Dermis microvascular lymphatic vessel endothelial cell (primary cell): ENCODE measurements at places on chromosomes 6 and 20.

DNA sequence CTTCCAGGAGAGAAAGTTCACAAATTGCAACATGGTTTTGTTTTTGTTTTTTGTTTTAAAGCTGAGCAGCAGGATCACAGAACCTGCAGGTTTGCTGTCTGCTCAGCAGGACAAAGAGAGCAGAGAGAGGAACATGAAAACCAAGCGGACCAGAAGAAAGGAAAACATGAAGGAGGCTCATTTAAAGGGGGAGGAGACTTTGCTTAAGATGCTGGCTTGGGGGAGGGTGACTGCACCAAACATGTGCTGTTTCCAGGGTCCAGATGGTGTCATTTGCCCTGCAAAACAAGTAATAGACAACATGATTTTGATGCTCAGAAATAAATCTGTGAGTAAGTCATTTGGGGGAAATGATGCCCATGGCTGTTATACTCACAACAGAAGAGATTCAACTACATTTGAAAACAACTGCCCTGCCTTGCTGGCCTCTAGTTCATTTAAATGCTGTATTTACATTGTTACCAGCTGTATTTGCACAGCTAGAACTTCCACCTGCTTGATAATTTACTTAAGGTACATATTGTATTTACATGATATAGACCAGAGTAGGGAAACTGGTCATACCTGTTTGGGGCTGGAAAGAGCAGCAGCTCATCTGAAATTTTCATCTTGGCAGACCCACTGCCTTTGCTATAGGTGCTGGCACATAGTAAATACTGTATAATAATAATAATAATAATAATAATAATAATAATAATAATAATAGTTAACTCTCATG lies 32.2 kb upstream of the CHD6 start:
- DNase-seq = no peak

DNA sequence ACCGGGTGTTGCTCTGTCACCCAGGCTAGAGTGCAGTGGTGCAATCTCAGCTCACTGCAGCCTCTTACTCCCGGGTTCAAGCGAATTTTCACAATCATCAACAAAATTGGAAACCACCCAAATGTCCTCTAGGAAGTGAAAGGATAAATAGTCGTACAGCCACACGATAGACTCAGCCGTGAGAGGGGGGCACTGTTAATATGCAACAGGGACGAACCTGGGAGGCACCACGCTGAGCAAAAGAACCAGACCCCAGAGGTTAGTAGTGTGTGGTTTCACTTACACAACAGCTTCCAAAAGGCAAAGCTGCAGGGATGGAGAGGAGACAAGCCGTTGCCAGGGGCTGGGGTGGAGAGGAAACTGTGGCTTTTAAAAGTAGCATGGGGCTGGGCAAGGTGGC lies 30.1 kb upstream of the NTSR1 start:
- no peak for DNase-seq

- no peak for DNase-seq
Observed at GRCh38 chr20:2835331-2835796, 5.1 kb downstream of the PCED1A start.

DNA sequence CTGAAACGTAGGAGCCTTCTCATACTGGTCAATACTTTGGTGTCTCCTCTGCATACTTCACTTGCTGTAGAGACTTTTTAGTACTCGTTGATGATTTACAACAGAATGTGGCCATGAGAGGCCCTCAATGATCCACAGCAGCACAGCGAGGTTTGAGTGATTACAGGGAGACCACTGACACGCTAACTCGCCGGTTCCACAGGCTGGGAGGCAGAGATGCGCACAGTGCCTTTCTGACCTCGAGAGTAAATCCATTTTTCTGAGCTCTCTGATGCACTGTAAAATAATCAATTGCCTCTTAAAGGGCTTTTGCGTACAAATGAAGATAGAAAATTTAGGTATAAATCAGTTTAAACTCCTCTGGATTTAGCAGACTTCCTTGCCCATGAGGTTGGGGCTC lies 56.2 kb upstream of the TBC1D7 start:
- no peak for DNase-seq

- DNase-seq = no peak
Observed at GRCh38 chr6:136510299-136510698, 39.9 kb downstream of the MAP7 start.

GRCh38 chr6:17574866-17575560 lies 25.1 kb upstream of the FAM8A1 start:
- no peak for DNase-seq

GRCh38 chr6:1499777-1500176 lies 109.9 kb upstream of the FOXC1 start:
- no peak for DNase-seq

- DNase-seq = no peak
Observed at GRCh38 chr6:43871933-43872332, 101.9 kb downstream of the VEGFA start.

GRCh38 chr6:166660157-166660688 lies 33.2 kb upstream of the RPS6KA2 start:
- DNase-seq = no peak

DNA sequence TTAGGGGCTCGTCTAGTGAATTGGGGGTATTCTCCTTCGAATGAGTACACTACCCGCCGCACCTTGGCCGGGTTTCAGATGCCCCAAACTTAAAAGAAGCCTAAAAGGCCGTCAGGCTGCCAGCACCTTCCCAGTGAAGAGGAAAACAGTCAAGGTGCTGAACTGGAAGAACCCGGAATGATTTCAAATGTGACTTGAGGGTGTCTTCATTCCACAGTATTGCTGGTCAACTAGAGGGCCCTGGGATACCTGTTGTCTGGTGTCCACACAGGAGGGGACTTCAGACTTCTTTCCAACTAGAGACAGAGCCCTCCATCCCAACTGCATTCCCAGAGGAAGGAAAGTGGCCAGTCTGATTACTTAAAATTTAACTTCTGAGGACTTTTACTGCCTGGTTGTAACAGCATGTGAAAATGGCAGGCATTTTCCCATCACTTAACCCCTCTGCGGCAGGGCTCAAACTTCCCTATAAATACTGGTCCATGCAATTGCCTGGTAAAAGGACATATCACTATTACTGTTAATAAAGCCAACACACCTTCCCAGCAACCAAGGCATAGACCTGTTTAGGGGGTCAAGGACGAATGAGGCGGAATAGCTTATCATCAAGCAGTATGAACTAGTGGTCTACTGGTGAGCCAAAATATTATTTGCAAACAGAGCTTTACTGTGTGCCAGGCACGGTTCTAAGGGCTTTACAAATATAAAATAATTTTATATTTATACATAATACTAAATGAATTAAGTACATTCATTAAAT lies 651 bp upstream of the SAMHD1 start:
- no peak for DNase-seq

DNA sequence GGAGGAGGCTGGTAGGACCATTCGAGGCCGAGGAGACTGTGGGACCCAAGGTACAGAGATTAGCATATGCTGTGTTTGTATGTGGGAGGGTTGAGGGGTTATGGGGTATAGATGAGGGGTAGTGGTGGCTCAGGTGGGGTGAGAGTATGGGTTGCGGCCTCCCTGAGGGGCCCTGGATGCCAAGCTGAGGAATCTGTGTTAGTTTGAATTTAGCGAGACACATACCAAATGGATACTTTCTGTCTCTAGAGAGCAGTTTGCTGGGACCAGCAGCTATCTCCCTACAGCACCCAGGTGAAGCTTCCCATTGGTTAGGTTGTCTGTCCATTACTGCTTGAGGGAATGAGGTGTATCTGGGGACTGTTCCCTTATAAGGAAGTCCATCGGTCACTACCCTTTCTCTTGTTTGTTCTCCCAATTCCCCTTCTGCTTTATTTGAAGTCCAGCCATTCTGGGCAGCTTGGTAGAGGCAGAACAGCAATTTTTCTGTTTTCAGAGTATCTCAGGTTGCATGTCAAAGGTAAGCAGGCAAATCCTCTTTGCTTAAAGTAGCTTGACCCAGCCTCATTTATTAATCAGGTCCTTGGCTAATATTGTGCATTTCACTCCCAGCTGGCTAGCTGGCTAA lies 15.2 kb downstream of the CHMP4B start:
- DNase-seq = no peak

GRCh38 chr6:33985313-33985751 lies 160.6 kb downstream of the GRM4 start:
- DNase-seq = no peak

- DNase-seq = no peak
Observed at GRCh38 chr20:59663513-59664060, 59.2 kb downstream of the PHACTR3 start.

GRCh38 chr6:25842526-25842925 lies 10.7 kb upstream of the SLC17A1 start:
- DNase-seq = no peak

GRCh38 chr6:158023597-158023939 lies 41.9 kb downstream of the SYNJ2 start:
- no peak for DNase-seq

- no peak for DNase-seq
Observed at GRCh38 chr6:39362487-39362865, 40.0 kb upstream of the KCNK16 start.

DNA sequence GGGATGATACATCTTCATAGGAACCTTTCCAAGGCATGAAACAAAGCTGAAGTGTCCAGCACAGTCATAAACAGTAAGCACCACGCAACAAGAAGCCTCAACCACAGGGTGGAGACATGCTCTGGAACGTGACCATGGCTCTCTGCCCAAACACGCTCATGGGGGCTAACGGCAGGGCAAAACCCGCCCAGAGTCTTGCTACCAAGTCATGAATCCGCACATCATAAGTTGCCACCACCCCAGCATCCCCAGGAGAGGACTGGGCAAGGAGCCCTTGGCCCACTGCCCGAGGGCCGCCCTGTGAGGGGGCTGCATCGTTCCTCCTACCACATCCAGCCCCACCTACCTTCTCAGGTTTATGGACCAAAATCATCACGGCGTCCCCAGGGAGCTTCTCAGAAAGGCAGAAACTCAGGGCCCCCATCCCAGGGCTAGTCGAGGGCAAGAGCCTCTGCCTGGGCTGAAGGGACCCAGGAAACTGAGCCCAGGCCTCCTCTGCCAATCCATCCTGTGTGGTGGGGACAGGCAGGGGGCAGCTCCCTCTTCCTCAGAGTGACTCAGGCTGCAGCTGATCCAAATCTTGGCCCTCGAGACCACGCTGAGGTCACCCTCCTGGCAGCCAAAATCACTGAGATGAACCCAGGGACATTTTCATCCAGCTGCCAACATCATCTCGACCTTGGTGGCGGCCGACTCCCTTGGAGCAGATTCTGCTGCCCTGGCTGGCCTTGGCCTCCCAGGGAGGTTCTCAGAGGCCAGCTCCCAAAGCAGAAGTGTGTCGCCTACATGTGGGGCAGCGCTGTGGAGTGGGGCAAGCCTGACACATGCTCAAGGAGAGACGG lies 42.6 kb downstream of the BMP7 start:
- no peak for DNase-seq

DNA sequence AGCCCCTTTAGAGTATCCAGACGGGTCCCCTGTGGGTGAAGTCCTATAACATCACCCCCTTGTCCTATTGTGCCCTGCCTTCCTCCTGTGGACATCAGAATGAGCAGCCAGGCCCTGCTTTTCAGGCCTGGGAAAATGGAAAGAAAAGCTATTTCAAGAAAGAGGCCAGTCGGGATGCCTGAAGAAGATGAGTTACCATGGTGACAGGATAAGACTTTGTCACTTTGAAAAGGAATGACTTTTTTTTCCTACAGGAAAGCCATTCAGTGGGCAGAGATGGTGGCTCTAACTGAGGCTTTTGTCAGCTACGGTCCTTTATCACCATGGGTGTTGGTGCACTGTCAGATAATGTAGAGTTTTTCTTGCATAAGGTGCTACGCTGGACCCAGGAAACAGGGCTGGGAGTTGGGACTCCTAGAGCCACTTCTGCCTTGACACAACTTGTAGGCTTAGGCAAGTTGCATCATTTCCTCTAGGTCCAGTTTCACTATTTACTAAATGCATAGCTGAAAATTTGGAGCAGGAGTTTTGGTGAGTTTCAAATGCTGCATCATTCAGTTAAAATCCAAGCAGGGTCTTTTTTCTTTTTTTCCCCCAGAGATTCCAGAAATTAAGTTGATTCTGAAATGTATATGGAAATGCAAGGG lies 293.6 kb upstream of the PRND start:
- no peak for DNase-seq

GRCh38 chr20:38392356-38392755 lies 42.8 kb downstream of the SNHG17 start:
- no peak for DNase-seq

DNA sequence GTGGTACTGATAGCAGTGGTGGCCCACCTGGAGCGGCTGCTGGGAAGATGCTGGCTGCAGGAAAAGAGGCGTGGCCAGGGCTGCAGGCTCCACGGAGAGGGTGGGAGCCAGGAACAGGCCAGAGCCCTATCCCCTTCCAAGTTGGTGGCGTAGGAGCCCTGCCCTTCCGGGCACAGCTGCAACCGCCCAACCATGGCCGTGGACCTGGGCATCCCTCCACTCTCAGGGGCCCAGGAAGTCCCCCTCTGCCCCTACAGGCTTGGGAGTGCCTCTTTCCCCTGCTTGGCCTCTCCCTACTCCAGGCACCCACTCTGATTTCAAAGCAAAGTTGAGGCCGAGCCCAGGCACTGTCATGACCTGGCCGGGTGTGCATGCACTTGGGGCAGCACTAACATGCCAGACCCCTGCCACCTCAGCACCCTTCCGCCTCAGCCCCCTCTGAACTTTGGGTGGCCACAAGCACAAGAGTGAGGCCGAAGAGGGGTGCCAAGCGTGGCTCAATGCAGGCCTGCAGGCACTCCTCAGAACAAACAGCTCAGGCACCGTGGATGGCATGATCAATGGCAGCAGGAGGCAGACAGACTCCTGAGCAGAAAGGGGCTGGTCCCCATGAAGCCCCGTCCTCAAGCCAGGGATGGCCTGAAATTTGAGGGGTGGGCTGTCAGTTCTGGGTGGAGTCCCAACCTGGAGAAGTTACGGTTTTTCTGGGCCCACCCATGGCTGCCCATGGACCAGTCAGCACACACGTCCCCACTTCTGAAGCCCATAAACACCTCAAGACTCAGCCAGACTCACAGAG lies 200.3 kb upstream of the PRND start:
- DNase-seq = no peak

DNA sequence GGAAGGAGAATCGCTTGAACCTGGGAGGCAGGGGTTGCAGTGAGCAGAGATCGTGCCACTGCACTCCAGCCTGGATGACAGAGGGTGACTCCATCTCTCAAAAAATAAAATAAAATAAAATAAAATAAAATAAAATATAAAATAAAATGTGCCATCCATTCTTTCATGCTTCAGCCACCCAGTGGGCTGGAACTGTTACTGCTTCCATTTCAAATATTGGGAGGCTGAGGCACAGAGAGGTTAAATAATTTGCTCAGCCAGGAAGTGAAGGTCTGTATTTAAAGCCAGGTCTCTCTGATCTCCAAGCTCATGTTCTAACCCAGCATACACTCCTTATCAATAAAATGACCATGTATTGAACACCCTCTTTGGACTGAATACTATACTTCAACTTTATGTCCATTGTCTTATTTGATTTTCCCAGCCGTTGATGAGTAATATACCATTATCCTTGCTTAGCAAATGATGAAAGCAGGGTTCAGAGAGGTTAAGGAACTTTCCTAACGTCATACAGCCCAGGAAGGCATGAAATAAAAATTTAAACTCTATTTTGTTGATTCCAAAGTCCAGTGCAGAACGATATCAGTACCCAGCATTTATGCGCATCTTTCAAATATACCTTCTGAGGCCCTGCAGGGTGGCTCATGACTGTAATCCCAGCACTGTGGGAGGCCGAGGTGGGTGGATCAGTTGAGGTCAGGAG lies 25.8 kb upstream of the SLC9A8 start:
- DNase-seq = no peak
